ENCODE measurements at places on chromosomes 2 and 18. TPM values are rescaled to one million over a fixed set of nuclear protein-coding genes. Genes with fewer than 3 reads are reported as not detected.

GDF7 gene
- 0.16 TPM for total RNA-seq

DNA sequence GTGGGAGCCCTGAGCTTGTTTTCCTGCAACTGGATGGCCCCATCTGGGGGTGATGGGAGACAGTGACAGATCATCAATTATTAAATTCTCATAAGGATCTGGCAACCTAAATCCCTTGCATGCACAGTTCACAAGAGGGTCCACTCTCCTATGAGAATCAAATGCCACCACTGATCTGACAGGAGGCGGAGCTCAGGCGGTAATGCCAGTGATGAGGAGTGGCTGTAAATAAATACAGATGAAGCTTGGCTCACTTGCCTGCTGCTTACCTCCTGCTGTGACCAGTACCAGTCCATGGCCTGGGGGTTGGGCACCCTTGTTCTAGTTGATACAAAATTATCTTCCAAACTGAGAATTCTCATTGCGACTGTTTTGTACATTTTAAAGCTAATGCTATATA is 258.6 kb downstream of the CTNNA2 start:
- no peaks in the 10 kb centered on the region for H3K27me3 ChIP-seq
- H3K4me1 ChIP-seq = no peaks in the 10 kb centered on the region
- no peak overlapping the region for H3K27ac ChIP-seq
- H3K36me3 ChIP-seq = no peaks in the 10 kb centered on the region
- H3K4me3 ChIP-seq = no peak overlapping the region
- DNase-seq = no peak

- H3K36me3 ChIP-seq = no peaks in the 10 kb centered on the region
- H3K4me3 ChIP-seq = no peak overlapping the region
Observed at GRCh38 chr2:28736034-28736433, 15.6 kb upstream of the PPP1CB start.

DNA sequence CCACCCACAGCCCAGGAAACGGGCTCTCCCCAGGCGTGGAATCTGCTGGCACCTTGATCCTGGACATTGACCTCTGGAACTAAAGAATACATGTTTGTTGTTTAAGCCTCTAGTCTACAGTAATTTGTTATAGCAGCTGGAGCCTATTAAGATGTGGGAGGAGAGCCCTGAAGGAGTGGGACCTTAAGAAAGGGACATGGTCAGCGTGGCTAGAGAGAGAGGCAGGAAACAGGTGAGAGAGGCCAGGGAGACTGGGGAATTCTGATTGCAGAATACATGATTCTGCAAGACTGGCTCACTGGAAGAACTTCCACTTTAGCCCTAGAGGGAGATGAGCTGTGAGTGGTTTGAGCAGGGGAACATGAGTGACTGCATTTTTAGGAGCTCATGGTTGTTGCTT is 83.2 kb downstream of the CD8B2 start:
- H3K27ac ChIP-seq = no peak overlapping the region
- H3K4me1 ChIP-seq = peaks cover 6% of the 10 kb centered on the region
- no peak for DNase-seq
- H3K27me3 ChIP-seq = peaks cover 15% of the 10 kb centered on the region
- H3K36me3 ChIP-seq = no peaks in the 10 kb centered on the region
- no peak overlapping the region for H3K4me3 ChIP-seq

DNA sequence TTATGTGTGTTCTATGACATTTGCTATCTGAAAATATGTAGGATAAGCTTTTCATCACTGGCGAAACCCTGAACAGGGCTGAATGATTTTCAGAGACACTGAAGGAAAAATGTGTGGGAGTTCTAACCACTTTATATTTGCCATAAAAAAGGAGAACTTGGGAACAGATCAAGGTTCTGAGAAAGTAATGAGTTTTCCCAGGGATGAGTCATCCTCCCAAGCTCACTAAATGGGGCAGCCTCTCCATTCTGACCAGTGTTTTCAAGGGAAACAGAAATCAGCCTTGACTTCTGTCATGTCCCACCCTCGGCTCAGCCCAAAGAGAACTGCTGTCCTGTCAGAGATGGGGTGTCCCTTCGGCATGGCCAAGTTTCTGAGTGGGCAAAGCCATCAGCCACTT is 2109.8 kb upstream of the CELF4 start:
- H3K4me3 ChIP-seq = no peak overlapping the region
- H3K27me3 ChIP-seq = no peaks in the 10 kb centered on the region
- no peaks in the 10 kb centered on the region for H3K4me1 ChIP-seq

All from T-cell (primary cell).